Stimulated activated CD8-positive, alpha-beta memory T cell treated with anti-CD3 and anti-CD28 coated beads, Interleukin-15, amount 100 ng/mL, for 48 hours (primary cell): ENCODE measurements at places on chromosomes 1 and 21.

GRCh38 chr1:164716992-164717703, 158.2 kb downstream of the PBX1 start:
- DNase-seq: no peak

DNA sequence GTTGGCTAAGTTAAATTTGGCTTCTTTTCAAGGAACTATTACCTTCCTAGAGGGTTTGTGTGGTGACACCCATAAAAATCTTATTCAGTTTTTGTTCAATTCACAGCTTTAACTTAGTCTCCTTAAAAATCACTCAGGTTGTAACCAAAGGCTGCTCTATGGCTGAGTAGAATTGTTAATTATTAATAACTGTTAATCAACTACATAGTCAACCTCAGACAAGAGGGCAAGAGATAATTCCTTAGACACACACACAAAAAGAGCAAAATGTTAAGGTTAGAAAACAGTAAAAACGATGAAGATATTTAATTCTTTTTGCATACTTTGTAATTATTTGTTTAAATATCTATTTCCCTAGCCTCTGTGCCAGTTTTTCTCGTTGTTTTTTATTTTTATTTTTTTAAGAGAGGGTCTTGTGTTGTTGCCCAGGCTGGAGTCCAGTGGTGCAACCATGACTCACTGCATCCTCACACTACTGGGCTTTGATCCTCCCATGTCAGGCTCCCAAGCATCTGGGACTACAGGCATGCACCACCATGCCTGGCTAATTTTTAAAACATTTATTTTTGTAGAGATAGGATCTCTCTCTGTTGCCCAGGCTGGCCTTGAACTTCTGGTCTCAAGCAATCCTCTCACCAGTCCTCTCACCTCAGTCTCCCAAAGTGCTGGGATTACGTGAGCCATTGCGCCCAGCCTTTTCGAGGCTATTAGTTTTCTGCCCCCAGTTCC, 215.2 kb downstream of the DISC1 start:
- no peak for DNase-seq

GRCh38 chr1:247845693-247846017, 4.0 kb upstream of the OR11L1 start:
- DNase-seq: no peak

DNA sequence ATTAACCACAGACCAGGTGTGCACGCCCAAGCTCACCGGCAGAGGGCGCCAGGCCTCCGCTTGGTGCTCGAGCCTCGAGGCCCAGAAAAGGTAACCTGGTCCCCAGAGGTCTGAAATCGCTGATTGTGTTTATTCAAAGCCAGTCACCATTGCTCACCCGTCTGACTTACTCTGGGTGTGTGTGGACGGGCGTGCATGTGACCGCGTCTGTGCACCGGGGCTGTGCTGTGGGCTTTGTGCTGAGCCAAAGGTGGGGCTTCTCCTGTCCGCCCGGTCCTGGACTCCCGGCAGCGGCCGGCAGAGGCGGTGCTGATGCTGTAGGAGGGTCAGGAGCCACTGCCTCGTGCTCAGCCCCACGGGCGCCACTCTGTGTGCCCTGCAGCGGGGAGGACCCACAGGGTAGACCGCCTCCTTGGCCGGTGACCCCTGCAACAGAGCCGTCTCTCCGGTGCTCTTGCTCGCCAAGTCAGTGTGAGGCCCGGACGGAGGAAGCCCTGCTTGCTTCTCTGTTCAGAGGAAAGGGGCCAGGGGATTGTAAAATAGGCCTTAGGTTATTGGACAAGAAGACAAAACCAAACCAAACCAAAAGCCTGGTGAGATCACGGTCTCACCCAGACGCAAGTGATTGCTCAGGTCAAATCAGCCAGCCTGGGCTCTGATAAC, 32.0 kb upstream of the BTG2 start:
- DNase-seq: peak; percentile 82

GRCh38 chr1:96660051-96660450, 61.5 kb upstream of the PTBP2 start:
- no peak for DNase-seq

- DNase-seq: no peak
Measured at GRCh38 chr1:157407917-157408525, 144.3 kb downstream of the FCRL5 start.

GRCh38 chr1:9691691-9692090, 40.2 kb downstream of the PIK3CD start:
- no peak for DNase-seq

GRCh38 chr1:207919523-207920170, 8.7 kb upstream of the CD34 start:
- DNase-seq: no peak

GRCh38 chr1:9903801-9904527, 6.1 kb downstream of the CTNNBIP1 start:
- peak; percentile 7 for DNase-seq

- no peak for DNase-seq
Measured at GRCh38 chr1:3356827-3357460, 97.5 kb upstream of the ARHGEF16 start.

GRCh38 chr1:235898126-235898525, 31.4 kb upstream of the LYST start:
- DNase-seq: no peak

DNA sequence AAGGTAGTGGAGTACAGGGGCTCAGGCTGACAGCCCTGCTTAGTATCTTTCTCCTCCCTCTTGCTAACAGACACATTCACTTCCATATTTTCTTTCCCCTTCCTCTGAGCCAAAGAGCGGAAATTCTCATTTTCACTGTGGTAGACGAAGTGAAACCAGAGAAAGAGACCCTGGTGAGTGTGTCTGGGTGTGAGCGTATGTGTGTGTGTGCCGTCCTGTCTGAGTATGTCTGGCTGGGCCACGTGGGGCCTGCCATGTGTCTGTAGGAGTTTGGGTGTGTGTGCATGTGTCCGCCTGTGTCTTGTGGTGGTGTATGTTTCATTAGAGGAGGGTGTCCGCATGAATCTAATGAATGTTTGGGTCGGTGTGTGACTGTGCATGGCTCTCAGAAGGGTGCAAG, 1.7 kb downstream of the COL8A2 start:
- DNase-seq: no peak

GRCh38 chr1:32400876-32401631, 6.8 kb upstream of the BSDC1 start:
- DNase-seq: peak; percentile 11

DNA sequence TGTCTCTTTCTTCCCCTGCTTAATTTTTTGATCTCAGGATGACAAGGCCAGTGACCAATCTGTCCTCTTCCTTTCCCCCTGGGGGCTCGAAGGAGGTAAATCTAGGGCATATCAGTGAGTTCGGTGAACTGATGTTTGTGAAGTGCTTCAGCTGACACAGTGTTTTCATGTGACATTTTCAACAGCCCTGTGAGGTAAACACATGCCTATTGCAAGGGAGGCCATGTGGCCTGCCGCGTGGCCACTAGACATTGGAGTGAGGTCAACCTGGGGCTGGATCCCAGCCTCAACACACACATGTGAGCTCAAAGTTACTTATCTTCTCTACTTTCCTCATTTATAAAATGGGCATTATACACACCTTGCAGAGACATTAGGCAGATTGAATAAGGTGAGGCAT, 126.3 kb downstream of the PLPP3 start:
- DNase-seq: no peak

DNA sequence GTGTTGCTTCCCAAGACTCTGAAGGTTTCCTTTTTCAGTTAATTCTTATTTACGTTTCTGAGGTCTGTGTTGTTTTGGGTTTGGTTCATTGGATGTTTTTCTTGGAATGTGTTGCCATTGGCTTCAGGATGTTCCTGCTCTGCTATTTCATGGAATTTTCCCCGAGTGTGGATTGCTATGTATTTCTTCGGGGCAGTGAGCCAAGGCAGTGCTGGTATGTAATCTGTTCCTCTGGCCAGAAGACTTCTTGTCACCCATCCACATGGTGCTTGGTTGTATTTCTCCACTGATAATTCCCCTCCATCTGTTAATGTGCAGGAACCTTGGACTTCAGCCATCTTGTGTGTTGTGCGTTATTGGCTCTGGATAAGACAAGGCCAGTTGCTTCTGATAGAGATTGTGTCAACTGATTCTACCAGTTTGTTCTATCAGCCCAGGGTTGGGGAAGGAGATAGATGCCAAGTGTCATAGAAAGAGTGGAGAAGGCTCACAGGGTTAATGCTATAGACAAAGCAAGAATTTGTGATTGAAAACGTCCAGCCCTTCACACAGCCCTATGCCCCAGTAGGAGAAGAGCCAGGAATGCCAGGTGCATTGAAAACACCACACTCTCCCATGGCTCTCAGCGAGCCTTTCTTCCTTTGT, 505.2 kb downstream of the PLPP3 start:
- no peak for DNase-seq

DNA sequence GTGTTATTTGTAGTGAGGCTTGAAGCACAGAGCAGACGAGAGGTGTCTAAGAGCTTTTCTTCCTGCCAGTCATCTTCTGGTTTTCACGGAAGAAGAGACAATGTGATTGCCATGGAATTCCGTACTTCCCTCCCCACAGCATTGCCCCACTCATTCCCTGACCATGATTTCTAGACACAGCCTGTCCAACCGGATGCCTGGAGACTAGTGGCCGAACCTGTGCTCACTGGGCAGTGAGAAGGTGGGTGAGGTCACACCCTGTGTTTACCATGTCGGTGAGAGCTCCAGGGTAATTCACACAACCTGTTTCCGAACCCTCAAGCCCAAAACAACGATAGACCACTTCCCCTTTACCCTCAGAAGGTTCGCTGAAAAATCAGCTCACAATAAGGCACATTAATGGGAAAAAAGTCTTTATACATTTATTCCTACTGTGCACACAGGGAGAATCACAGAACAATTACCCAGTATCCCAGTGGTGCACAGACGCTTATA, 271.9 kb upstream of the FMN2 start:
- no peak for DNase-seq

DNA sequence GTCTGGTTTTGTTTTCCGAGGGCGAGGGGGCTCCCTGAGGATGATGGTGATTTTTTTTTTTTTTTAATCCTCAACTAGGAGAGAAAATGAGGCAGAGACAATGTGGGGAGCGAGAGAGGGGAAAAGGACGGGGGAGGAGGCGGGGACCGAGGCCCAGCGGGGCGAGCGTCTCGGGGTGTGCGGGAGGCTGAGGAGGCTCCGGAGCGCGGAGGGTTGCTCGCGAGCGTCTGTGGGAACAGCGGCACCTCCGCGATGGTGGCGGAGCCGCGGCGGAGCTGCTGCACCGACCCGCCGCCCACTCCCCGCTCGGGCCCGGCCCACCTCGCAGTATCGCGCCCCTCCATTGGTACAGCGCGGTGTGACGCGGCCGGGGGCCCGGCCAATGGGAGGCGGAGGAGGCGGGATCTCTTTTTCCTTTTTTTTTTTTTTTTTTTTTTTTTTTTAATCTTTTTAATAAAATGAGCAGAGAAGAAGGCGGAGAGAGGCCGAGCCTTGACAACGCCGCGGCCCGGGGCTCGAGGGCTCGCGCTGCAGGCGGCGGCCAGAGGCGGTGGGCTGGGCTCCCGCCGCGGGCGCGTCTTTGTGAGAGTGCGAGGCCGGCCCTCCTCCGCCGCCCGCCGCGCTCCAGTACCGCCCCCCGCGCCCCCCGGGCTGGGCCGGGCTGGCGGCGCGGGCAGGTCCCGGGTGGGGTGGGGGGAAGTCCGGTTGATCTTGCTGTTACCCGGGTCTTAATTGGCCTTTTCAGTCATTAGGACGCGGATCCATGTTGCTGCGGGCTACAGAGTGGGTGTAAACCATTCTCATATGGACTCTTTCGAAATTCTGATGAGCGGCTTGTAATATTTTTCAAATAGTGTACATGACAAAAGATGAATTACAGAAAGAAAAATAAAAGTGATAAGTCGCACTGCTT, at the start of gene RERE:
Gene RERE, minus strand, starts transcription at position 229 of the 913 bp plus-strand sequence.
- peak; percentile 94 for DNase-seq

DNA sequence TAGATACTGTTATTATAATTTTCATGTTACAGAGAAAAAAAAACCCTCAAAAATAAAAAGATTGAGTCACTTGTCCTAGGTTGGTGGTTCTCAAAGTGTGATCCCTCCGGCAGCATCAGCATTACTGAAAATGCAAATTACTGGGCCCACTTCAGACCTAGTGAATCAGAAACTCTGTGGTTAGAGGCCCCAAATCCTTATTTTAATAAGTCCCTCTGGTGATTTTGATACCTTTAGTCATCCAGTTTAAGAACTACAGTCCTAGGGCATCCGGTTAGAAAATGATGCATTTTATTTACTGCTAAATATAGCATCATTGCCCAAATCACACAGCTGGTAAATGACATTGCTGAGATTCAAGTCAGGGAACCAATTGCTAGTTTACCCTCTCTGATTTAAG, 203.7 kb upstream of the RUNX1 start:
- DNase-seq: peak; percentile 16

DNA sequence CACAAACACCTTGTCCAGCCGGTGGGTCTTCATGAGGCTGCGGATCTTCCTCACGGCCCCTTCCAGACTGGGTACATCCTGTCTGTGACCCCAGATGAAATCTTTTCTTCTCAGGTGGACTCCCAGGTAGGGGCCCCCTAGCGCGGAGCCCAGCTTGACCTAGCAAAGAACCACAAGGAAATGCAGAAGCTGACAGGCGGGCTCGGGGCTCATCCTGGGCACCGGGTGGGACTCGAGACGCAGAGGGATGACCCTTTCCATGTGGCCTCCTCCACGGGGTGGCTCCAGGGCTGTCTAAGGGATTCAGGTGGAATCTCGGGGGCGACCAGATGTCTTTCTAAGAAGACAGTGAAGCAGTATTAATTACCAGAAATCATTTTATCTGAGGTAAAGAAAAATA, 17.8 kb downstream of the POFUT2 start:
- no peak for DNase-seq

- no peak for DNase-seq
Measured at GRCh38 chr21:38354746-38355145, 98.0 kb downstream of the KCNJ15 start.

GRCh38 chr1:225506727-225507126, 78.9 kb upstream of the LBR start:
- DNase-seq: no peak

DNA sequence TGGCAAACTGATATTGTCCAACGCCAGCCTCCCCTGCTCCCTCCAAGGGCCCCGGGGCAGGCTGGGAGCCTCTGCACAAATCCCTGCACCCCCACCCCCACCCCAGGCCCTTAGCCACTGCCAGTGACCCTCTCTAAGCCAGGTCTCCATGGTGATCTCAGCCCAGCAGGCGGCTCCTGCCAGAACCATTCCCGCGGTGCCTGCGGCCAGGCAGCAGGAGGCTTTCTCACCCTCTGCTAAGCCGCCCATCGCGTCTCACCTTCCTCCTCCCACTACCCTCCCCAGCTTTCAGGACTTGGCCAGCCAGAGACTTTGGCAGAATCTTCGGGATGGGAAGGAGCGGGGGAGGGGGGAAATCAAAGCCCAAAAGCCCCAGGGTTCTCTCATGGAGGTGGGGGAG, 46.8 kb upstream of the WASF2 start:
- no peak for DNase-seq

DNA sequence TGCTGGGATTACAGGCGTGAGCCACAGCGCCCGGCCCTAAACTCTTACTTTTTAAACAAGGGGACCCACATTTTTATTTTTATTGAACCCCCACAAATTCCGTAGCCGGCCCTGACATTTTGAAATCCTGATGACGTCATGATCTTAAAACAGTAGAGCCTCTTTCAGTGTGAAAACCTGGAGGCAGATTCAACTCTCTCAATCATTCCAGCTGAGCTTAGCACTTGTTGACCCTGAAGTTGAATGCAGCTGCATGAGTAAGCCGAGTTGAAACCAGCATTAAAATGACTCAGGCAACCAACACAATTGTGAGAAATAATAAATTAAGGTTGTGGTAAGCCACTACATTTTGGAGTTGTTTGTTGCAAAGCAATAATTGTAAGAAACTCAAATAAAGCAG, 93.9 kb upstream of the ADGRL4 start:
- DNase-seq: no peak
